ENCODE measurements at places on chromosomes 4 and X. TPM values are rescaled to one million over a fixed set of nuclear protein-coding genes. Genes with fewer than 3 reads are reported as not detected.

- H3K36me3 ChIP-seq, result no peaks in the 10 kb centered on the region
- no peaks in the 10 kb centered on the region for H3K4me1 ChIP-seq
- H3K27ac ChIP-seq, result no peak overlapping the region
- H3K4me3 ChIP-seq, result no peak overlapping the region
- DNase-seq, result no peak
Observed at GRCh38 chr4:154313004-154313585, 178.5 kb downstream of the DCHS2 start.

- no peaks in the 10 kb centered on the region for H3K36me3 ChIP-seq
- no peak overlapping the region for H3K4me3 ChIP-seq
- DNase-seq, result peak; percentile 35
- no peak overlapping the region for H3K27ac ChIP-seq
- no peaks in the 10 kb centered on the region for H3K4me1 ChIP-seq
Observed at GRCh38 chrX:100995469-100995868, 26.0 kb downstream of the ARL13A start.

- DNase-seq, result no peak
- peaks cover 72% of the 10 kb centered on the region for H3K4me1 ChIP-seq
- H3K36me3 ChIP-seq, result peaks cover 12% of the 10 kb centered on the region
- no peaks in the 10 kb centered on the region for H3K27me3 ChIP-seq
- peak overlapping the region; percentile 80 for H3K27ac ChIP-seq
- peak overlapping the region; percentile 7 for H3K4me3 ChIP-seq
Observed at GRCh38 chr4:108109997-108110416, 58.7 kb downstream of the LEF1 start.

GRCh38 chr4:17038510-17039176 lies 140.2 kb upstream of the LDB2 start:
- no peaks in the 10 kb centered on the region for H3K27me3 ChIP-seq
- H3K4me3 ChIP-seq, result no peak overlapping the region
- no peaks in the 10 kb centered on the region for H3K4me1 ChIP-seq
- no peaks in the 10 kb centered on the region for H3K36me3 ChIP-seq
- no peak for DNase-seq

GRCh38 chrX:124217304-124218251 lies 114.9 kb upstream of the TEX13D start:
- peak overlapping the region; percentile 46 for H3K4me3 ChIP-seq
- H3K36me3 ChIP-seq, result no peaks in the 10 kb centered on the region
- peak; percentile 80 for DNase-seq
- H3K27me3 ChIP-seq, result no peaks in the 10 kb centered on the region
- peaks cover 62% of the 10 kb centered on the region for H3K4me1 ChIP-seq

- H3K27me3 ChIP-seq, result no peaks in the 10 kb centered on the region
- DNase-seq, result no peak
- H3K27ac ChIP-seq, result no peak overlapping the region
Observed at GRCh38 chrX:155745792-155746191, 133.0 kb upstream of the TMLHE start.

DNA sequence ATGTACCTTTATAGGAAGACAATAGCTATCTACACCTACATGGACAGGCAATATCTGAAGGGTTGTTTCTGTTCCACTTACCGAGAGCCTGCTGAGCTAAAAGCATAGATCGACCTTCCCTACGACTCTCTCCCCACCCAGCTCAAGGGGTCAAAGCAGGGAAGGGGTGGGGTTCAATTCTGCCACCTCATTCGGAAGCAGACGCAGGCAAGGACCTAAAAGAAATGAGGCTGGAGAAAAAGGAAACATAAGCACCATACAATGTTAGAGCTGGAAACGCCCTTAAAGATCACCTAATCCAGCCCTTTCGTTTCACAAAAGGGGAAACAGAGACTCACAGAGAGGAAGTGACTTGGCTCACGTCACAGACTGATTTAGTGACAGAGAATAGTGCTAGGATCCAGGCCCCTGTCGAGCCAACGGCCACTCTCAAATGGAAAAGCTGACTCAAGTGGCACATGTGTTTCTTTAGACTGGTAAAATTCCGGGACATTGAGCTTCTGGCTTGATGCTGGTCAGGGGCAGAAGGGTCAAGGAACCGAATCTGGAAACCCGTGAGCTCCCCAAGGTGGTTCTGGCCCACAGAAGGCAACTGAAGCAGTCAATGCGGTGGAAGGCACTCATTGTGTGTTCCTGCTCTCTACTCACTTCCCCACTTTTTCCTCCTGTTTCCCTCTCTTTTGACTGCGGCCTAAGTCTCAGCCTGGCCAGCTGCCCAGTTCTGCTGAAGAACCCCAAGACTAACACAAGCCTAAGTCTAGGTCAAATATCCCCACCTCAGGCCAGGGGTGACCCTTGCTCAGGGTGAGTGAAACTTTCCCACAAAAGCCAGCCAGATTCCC lies 7.5 kb downstream of the SEPTIN6 start:
- H3K36me3 ChIP-seq, result no peaks in the 10 kb centered on the region
- H3K27me3 ChIP-seq, result no peaks in the 10 kb centered on the region
- DNase-seq, result no peak
- H3K4me3 ChIP-seq, result peak overlapping the region; percentile 62
- peaks cover 69% of the 10 kb centered on the region for H3K4me1 ChIP-seq

- no peaks in the 10 kb centered on the region for H3K27me3 ChIP-seq
- DNase-seq, result no peak
- no peaks in the 10 kb centered on the region for H3K36me3 ChIP-seq
- no peak overlapping the region for H3K4me3 ChIP-seq
- H3K27ac ChIP-seq, result no peak overlapping the region
Observed at GRCh38 chr4:81997313-81997712, 376.5 kb downstream of the HNRNPD start.

DNA sequence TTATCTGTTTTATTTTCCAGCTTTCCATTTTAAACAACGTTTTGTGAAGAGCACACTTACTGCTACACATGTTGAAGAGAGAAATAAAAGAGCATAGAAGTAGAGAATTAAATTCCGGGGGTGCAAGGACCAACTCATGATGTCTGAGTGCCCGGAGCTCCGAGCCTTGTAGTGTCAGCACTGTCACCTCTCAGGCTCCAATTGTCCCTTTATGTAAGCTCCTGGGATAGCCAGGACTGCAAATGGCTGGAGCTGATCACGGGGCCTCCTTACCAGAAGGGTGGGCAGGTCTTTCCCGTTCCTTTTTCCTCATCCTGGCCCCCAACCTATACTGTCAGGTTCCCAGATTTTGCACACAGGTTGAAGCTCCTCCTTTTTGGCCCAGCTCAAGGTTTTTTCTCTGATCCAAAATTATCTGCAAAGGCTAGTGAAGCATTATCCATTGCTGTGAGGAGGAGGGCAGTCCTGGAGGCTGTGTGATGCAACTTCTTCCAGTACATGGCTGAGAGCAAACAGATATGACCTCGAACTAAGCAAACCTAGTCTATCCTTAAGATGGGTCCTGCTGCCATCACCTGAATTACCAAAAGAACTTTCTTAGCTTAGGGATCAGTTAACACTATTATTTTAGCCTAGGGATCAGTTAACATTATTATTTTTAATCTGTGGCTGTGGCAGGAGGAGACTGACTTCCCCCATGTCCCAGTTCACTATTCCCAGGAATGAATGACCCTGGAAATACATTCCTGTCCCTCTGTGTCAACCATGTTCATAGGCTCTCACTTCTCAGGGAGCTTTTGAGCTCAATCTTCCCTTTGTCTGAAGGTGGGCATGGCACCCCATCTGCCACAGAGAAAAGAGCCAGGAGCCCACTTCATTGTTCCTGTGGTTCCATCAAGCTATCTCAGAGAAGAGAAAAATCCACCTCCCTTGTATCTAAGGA lies at the start of gene FGG:
FGG (minus strand) TSS at position 185 of the 943 bp plus-strand sequence; CDS start at position 138, 47 bp downstream.
- no peak within 1 kb of the TSS for H3K27ac ChIP-seq
- H3K27me3 ChIP-seq, result no peaks in the 10 kb centered on the region
- DNase-seq, result no peak
- no peaks in the 10 kb centered on the region for H3K4me1 ChIP-seq
- H3K4me3 ChIP-seq, result no peak within 1 kb of the TSS
- H3K36me3 ChIP-seq, result no peaks in the 10 kb centered on the region

DNA sequence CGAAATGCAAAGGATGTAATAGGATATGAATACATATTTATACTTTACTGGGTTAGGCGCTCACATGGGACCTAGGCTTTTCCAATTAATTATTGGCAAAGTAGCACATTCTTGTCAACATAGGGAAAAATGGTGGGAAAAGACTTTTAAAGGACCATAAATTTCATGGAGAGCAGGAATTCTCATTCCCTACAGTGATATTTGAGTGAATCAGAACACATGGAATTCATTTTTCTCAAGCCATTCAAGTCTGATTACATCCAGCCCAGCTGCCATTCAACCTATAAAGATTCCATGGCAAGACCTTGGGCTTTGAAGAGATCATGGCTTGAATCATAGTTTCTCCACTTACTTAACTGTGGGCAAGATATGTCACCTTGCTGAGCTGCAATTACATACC lies 150.4 kb downstream of the SOWAHB start:
- H3K27me3 ChIP-seq, result no peaks in the 10 kb centered on the region
- no peak overlapping the region for H3K4me3 ChIP-seq
- no peak for DNase-seq

Gene ACE2
- not detected for total RNA-seq

Gene BRS3
- total RNA-seq, result not detected

- no peak overlapping the region for H3K4me3 ChIP-seq
- H3K4me1 ChIP-seq, result no peaks in the 10 kb centered on the region
- H3K27ac ChIP-seq, result no peak overlapping the region
- DNase-seq, result no peak
- no peaks in the 10 kb centered on the region for H3K36me3 ChIP-seq
Observed at GRCh38 chr4:35464964-35465528, 779.3 kb downstream of the ARAP2 start.

Gene EPGN
- total RNA-seq, result 0.42 TPM

GRCh38 chr4:184267673-184268583 lies 50.3 kb upstream of the ENPP6 start:
- no peaks in the 10 kb centered on the region for H3K36me3 ChIP-seq
- peak overlapping the region; percentile 77 for H3K27ac ChIP-seq
- peak overlapping the region; percentile 61 for H3K4me3 ChIP-seq
- H3K4me1 ChIP-seq, result peaks cover 6% of the 10 kb centered on the region
- DNase-seq, result peak; percentile 65

DNA sequence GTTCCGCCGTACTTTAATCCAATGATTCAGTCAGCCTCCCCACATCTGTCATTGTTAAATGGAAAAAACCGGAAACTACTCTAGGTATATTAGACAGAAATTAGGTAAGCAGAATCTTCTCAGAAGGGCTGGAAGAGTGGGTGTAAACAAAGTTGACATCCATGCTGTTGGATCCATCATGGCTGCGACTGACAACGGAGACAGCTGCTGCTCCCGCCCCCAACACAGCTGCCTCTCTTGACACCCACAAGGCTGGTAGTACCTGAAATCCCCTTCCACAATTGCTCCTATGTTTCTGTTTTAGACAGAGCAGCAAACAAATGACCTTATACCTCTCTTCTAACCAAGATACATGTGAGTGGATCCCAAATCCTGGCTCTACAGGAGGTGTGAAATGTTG lies 66.6 kb downstream of the RXFP1 start:
- DNase-seq, result no peak
- no peaks in the 10 kb centered on the region for H3K36me3 ChIP-seq
- no peak overlapping the region for H3K4me3 ChIP-seq

Gene NAP1L3
- 14.8 TPM for total RNA-seq

DNA sequence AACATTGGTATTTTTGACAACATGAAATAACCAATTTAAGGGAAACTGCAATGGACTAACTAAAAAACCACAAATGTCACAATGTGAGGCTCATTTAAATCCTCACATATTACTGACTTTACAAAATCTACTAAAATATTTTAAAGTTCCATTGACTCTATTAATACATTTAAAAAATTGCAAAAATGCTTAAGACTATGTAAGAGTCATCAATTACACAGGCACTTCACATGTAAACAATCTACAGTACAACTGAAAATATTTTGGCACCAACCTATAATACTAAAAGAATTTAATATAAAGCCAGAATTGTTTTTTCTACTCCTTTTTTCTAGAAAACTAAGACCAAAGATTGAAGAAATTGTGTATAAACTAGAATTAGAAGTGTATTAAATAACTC lies 76.8 kb upstream of the RBMXL3 start:
- H3K27ac ChIP-seq, result no peak overlapping the region
- no peaks in the 10 kb centered on the region for H3K4me1 ChIP-seq
- no peak overlapping the region for H3K4me3 ChIP-seq
- no peak for DNase-seq

Gene ADAM29
- not detected for total RNA-seq

DNA sequence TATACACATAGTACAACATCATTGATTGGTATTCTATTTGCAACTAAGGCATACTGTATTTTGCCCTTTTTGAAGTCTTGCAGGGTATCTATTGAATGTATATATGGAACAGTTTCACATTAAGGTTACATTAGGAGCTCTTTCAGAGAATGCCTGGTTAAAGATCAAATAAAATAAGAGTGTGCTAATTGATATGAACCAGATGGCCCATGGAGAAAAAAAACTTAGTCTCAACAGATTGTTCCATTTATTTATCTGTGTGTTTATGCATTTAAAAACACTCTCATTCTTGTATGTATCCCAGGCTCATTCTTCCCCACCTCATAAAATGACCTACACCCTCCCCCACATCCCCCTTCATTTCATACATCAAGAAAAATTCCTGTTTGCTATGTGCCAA lies 35.2 kb upstream of the GRIA2 start:
- H3K4me1 ChIP-seq, result no peaks in the 10 kb centered on the region
- no peak for DNase-seq
- H3K27ac ChIP-seq, result no peak overlapping the region
- no peaks in the 10 kb centered on the region for H3K36me3 ChIP-seq

Gene CUL4B
- total RNA-seq, result 49.6 TPM

DNA sequence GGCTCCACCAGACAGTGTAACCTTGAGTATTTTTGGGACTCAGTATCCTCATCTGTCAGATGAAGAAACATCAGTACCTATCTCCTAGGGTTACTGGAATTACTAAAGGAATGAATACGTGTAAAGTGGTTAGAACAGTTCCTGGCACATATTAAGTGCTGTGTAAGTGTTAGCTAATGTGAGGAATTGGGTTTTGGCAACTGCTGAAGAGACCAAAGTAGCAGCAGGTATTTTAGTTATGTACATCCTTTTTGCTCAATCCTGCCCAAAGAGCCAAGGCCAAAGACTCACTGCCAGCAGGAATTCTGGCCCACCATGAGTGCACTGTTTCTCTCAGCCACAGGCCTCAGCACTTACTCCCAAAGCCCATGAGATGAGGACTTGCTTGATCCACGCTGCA lies 16.7 kb upstream of the MCF2 start:
- H3K27me3 ChIP-seq, result no peaks in the 10 kb centered on the region
- H3K36me3 ChIP-seq, result no peaks in the 10 kb centered on the region
- no peak overlapping the region for H3K27ac ChIP-seq
- no peak overlapping the region for H3K4me3 ChIP-seq
- no peaks in the 10 kb centered on the region for H3K4me1 ChIP-seq

- H3K4me3 ChIP-seq, result no peak overlapping the region
- H3K4me1 ChIP-seq, result no peaks in the 10 kb centered on the region
- DNase-seq, result no peak
Observed at GRCh38 chr4:75623026-75623425, 7.3 kb downstream of the CDKL2 start.

DNA sequence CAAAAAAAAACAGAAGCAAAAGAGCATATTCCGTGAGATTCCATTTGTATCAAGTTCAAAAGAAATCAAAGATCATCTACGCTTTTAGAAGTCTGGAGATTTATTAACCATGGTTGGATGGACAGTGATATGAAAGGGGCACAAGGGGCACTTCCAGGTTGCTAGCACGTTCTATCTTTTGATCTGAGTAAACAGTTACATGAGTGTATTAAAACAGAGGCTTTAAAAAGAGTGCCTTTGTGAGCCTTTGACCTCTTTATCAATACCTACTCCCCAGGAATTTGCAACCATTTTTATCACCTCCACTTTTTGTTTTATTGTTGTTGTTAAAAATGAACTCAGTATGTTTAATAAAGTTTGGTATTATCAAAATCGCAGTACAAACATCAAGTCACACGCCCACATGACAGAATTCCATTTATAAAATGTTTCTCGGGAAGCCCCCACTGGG lies 72.4 kb upstream of the UCP1 start:
- H3K27ac ChIP-seq, result no peak overlapping the region
- H3K36me3 ChIP-seq, result no peaks in the 10 kb centered on the region
- H3K27me3 ChIP-seq, result no peaks in the 10 kb centered on the region
- H3K4me1 ChIP-seq, result no peaks in the 10 kb centered on the region

Gene DMRTC1B
- 1.6 TPM for total RNA-seq

All from naive thymus-derived CD4-positive, alpha-beta T cell (primary cell).